ENCODE measurements at places on chromosomes 2 and 18.

GRCh38 chr2:149986861-149987260 is 399.3 kb upstream of the MMADHC start:
- no peak for DNase-seq

- no peak for DNase-seq
Observed at GRCh38 chr2:2798337-2798736, 467.3 kb upstream of the MYT1L start.

GRCh38 chr2:239951129-239951734 is 73.9 kb downstream of the NDUFA10 start:
- DNase-seq = no peak

DNA sequence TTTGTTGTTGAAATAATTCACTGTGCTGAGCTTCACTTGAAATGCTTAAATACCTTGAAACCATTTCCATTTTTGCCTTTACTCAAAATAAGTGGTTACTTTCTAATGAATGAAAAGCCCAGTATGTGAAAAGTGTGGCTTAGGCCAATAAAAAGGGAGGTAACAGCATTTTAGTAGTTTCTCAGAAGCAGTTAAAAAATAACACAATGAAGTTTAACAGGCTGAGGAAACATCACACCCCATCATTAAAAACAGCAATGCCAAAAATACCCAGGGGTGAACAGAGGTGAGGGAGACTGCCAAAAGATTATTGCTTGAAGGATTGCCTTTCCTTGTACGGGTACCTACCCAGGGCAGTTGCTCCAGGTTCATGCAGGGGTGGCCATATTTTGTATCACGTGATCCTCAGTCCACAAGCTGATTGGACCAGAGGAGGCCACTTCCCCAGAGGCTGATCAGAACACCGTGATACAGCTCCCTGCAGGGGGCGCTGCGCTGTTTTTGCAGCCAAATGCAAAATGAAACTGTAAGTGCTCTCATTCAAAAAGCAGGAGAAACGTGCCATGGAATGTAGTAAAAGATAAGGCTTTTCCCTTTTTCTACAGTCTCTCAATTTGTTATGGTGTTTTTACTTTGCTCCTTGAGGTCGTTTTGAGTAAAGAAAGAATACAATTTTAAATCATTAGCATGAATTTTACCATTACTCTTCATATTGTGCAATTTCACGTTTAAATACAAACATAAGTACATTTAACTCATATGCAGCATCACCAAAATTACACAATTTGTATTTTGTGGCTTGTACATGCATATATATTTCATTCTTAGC is 70.2 kb upstream of the SH3BP4 start:
- DNase-seq = peak; percentile 31

DNA sequence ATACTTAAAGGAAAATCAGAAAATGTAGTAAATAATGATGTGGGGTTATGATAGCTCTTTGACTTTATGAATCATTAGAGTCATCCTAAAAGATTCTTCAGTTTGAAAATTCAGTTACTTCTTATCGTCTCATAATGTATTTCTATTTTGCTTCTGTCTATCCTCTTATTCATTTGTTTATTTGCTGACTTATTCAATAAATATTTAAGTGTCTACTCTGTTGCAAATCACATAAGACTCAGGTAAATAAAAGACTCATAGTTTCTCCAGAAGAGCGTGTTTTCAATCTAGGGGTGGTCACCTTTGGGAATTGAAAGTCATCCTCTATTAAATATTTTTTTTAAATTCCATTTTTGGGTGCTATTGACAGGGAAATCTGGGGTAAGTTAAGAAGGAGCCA is 69.1 kb upstream of the RBMS1 start:
- DNase-seq = no peak

DNA sequence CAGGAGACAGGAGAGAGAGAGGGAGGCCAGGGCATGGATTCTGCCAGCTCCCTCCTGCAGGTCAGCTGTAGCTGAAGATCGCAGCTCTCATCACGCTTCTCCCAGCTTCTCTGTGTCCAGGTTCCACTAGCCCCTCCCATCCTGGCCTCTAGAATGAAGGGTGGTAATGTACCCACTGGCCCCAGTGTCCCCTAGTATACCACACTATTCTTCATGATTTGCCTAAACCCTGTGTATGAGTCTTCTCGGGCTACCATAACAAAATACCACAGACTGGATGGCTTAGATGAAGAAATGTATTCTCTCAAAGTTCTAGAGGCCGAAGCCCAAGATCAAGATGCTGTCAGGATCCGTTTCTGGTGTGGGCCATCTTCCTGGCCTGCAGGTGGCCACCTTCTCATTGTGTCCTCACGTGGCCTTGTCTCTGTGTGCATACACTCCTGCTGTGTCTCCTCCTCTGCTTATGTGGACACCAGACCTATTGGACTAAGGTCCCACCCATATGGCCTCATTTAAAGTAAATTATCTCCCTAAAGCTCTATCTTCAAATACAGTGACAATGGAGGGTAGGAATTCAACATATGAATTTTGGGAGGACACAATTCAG is 77.3 kb downstream of the TNFRSF11A start:
- DNase-seq = no peak

- no peak for DNase-seq
Observed at GRCh38 chr2:235543851-235544688, 50.2 kb downstream of the AGAP1 start.

- DNase-seq = no peak
Observed at GRCh38 chr2:209471037-209471436, 47.2 kb downstream of the MAP2 start.

DNA sequence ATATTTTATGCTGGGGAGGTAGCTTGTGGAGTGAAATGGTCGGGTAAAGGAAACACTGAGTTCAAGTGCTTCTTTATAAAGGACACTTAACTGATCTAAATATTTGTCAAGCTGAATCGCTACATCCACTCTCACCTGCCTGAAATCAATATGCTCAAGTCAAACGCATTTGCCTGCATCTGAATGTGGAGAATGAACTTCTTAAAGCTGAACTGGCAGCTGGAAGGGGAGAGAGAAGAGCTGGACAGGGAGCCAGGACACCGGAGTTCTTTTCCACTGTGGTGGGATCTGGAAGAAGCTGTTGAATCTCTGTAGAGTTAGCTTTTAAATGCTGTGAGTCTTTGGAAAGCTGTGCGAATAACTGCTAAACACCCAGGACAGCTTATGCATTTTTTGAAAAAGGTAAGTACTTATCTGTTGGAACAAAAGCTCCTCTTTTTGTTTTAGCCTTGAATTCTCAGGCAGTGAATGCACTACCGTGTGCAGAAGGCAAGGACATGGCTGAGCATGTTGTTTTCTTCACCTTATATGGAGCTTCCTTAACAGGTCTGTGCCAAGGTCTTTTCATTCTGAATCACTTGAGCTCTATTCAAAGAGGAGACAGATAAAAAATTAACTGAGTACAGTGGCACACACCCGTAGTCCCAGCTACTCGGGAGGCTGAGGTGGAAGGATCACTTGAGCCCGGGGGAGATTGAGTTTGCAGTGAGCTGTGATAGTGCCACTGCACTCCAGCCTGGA is 74.2 kb upstream of the KLF7 start:
- no peak for DNase-seq

GRCh38 chr2:176554101-176555048 is 285.1 kb downstream of the MTX2 start:
- DNase-seq = peak; percentile 53

GRCh38 chr2:234977228-234977679 is 25.4 kb downstream of the SH3BP4 start:
- no peak for DNase-seq

DNA sequence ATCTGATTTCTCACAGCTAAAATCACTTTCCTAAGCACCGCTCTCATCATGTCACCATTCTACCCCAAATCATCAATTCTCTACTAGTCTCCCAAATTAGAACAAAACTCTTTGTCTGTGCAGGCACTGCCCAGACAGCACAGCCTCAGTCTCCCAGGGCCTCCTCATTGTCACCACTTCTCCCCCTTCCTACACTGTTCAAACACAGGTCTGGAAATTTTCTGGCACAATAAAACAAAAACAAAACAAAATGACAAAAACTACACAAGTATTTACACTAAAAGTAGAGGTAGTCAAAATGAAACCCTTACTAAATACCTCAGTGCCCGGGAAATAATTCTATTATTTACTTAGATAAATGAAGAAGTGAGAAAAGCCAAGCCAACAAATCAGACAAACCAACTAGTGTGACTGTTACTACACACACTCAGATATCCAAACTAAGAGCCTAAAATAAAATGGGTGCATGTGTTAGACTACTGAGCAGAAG is 156.2 kb upstream of the DNMT3A start:
- DNase-seq = no peak

- DNase-seq = no peak
Observed at GRCh38 chr2:109168716-109169115, 39.7 kb downstream of the SH3RF3 start.

Measured in CD4-positive, alpha-beta T cell treated with Interleukin-12 subunit alpha and Interleukin-12 subunit beta, for 1 hour (primary cell).